ENCODE measurements at places on chromosomes 16 and 17.

DNA sequence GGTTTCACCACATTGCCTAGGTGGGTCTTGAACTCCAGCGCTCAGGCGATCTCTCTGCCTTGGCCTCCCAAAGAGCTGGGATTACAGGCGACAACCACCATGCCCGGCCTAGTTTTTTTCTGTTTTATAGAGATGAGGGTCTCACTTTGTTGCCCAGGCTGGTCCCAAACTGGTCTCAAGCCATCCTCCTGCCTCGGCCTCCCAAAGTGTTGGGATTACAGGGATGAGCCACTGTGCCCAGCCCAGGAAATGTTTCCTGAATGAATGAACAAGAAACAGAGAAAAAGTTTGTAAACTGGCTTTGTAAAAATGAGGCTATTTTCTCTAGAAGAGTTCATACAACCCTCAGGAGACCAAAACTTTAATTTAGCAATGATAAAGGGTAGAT lies 68.0 kb downstream of the WWP2 start:
- no peak for DNase-seq

GRCh38 chr17:73025041-73025560 lies 67.4 kb downstream of the SLC39A11 start:
- no peak for DNase-seq

DNA sequence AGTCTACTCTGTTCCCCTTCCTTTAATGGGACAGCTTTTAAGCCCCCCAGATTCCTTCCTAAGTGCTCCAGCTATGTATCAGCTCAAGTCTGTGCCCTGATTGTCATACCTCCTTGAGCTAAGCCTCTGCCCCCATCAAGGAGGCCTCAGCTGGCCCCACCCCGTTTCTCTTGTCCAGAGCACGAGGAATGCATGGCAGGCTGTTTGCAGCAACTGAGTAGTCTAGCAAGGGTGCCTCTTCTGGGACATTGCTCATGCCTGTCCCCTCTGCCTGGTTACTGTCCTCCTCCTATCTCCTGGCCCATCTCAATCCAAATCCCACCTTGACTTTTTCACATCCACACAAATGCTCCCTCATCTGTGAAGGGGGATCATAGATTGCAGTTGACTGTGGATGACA lies 27.8 kb upstream of the TMEM220 start:
- no peak for DNase-seq

DNA sequence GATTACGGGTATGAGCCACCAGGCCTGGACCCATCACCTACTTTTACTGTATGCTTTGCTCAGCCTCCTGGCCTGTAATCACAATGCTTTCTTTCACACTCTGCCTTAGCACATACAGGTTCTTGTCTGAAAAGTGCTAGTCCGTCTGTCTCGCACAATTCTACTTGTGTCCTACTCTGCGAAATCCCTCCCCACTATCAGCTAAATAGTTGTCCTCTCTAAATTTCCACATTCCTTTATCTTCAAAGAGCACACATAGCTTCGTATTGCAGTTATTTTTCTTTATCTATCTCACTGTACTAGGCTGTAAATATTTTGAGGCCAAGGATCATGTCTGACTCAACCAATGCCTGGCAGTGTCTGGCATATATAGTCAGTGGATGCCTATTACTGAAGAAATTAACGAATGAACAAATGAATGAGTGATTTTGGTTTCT lies 38.5 kb upstream of the ETV4 start:
- no peak for DNase-seq

GRCh38 chr17:62749926-62750325 lies 58.2 kb downstream of the MARCHF10 start:
- no peak for DNase-seq

GRCh38 chr16:1291576-1291974 lies 17.9 kb upstream of the UBE2I start:
- DNase-seq = no peak

GRCh38 chr16:13439766-13440165 lies 480.2 kb upstream of the ERCC4 start:
- DNase-seq = no peak

DNA sequence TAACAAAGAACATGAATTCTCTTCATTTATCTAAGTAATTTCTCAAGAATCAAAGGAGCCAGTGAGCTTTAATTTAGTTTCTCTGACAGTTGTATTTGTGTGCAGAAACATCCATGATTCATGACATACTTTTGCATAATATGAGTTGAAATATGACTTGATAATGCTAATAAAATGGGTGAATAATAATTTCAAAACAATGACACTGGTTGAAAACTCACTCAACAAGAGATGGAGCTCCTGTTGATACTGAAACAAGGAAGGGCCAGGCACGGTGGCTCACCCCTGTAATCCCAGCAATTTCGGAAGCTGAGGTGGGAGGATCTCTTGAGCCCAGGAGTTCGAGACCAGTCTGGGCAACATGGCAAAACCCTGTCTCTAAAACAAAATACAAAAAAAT lies 147.0 kb downstream of the MAP2K6 start:
- no peak for DNase-seq

DNA sequence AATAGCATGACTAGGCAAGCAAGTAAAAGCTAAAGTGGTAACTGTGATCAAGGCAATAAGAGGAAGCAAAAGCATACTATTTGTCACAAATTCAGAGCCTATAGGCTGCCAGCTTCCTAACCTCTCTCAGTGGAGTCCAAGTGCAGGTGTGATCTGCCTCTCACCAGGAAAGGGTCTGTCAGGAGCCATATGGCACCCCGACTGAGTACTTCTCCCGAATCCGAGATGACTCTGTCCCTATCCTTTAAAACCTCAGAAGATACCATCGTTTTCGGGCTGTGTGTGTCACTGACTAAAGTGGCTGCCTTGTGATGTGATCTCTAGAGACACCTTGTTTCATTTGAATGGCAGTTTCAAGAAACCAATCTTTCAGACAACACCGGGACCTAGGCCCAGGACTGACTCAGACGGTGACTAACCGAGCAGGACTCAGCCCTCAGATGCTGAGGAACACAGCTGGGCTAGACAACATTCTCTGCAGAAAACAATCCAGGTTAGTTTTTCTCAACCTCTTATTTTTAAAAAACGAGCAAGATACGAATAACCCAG lies 63.6 kb downstream of the SMG6 start:
- DNase-seq = no peak

GRCh38 chr16:69767459-69768229 lies 5.5 kb downstream of the WWP2 start:
- no peak for DNase-seq

DNA sequence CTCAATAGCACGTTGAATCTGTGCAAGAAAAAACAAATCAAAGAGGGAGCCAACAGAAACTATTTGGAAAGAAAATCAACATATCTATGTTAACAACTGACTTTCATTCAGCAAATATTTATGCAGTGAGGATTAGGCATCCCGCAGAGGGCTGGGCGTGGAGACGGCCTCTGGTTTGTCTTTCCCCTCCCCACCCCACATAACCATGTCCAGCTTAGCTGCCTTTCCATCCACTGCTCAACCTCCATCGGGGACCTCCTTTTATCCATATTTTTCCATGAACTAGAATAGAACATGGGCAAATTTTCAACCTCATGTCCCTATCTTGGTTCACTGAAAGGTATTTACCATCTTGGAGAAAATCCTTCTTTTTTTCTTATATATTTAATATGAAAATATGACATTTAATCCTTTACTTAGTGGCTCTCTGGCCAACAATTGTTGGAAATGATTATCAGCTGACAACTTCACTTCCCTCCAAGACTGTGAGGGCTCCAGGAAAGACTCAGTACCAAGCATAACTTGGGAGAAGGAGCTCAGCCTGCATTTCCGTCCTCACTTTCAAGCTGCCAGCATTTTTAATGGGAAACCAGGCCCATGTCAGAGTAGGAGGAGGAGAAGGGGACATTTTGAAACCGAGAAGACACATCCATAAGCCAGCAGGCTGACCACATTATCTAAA lies 462.6 kb upstream of the MAF start:
- no peak for DNase-seq

DNA sequence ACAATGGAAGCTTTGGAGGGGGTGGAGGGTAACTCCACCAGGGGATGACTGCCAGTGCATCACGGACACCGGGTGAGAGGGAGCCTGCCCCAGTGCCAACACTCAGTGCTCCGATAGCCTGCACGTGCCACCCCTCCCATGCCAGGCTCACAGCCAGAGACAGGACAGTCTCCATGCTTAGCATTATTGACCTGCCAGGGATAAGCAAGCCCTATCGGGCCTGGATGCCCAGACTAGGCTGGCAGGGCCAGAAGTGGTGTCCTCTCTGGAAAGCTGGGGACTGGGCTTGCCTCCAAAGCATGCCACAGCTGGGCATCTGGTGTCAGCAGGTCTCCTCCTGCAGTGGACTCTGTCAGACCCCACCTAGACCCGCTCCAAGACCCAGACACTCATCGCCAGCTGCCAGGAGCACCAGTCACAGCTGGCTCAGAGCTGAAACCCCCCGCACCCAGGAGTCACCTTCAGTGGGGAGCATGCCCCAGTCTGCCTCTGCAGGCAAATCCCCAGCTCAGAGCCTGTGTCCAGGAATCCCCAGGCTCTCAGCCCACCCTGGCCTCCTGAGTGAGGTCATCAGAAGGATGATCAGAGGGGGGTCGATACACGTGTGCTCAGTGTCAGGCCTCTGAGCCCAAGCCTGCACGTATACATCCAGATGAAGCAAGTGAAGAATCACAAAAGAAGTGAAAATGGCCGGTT lies 1.8 kb upstream of the RHBDF1 start:
- DNase-seq = no peak

DNA sequence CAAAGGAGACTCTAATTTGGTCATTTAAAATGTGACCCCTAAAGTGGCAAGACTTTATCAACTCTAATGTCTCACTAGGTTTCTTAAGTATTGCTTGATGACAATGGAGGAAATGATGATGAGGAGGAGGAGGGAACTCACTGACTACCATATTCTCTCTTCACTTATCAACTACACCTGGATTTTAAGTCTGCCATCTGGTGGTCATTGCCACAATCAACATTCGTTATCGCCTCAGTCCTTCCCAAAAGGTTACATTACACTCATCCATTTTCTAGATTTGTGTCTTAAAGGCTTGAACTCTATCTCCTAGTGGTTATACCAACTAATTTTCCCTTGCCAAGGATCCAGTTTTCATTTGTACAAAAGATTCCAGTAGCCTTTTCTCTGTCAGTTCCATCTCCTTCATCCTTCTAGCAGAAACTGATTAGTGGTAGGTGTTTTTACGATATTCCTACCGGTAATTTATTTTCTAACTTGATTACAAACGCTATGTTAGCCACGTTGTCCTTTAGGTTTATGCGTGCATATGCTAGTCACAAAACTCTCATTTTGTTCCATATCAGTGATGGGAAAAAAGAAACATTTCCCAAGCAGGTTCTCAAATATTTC lies 114.6 kb upstream of the NOG start:
- DNase-seq = no peak

DNA sequence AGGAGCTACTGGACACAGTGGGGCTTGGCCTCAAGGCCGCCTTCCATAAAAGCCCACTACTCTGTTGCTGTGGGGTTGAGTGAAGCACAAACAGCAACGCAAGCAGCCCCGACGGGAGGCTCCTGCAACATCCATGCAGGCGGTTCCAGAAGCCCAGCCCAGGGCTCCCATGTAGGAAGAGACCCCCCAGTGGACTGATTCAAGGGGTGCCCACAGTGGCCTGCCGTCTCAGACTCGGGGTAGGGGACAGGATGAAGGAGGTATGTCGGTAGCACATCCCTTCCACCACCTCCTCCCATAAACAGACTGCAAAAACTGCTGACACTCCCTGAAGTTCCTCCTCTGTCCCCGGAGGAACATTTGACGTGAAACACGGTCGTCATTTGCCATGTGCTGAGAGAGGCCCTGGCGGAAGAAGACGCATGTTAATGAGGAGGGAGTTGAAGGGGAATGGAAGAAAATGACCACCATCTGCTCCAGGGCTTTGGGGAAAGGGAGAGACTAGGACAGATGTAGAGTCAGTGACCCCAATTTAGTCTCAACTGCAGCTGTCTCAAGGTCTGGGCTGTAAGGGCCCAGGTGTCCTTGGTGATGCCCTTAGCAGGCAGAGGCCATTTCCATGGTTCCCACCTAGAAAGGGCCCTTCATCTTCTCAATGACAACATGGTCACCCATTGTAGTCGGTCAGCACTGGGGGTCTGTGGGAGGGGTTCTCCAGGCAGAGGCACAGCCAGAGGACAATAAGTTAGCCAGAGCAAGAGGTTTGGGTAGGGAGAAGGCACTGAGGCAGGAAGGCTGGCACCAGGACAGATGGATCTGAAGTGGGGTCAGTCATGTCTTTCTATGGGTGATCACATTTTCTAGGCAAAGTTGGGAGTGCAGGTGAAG lies 200.6 kb downstream of the CPPED1 start:
- peak; percentile 32 for DNase-seq

DNA sequence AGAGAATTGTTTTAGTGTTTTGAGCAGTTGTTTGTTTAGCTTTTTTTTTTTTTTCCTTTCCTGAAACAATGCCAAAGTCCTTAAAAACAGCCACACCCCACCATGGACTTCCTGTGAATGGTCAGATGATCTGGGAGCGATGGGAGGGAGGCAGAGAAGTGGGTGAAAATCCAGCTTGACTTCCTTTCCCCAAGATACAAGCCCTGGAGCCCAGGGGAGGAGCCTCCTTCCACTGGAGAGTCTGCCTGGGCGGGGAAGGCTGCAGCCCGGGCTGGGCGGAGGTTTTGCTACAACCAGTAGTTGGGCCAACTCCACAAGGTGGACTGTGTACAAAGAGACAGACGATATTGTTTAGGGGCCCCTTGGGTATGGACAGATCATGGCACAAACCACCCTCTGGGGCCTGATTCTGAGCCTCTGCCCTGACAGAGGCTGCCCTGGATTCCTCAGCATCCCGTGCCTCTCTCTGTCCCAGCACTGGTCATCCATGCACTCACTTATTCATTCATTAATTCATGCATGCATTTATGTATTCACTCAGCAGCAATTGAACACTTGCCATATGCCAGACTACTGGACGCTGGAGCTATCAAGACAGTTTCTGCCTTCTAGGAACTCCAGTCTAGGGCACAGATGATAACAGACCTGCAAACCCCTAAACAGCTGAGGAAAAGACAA lies 29.8 kb downstream of the WSB1 start:
- DNase-seq = no peak

DNA sequence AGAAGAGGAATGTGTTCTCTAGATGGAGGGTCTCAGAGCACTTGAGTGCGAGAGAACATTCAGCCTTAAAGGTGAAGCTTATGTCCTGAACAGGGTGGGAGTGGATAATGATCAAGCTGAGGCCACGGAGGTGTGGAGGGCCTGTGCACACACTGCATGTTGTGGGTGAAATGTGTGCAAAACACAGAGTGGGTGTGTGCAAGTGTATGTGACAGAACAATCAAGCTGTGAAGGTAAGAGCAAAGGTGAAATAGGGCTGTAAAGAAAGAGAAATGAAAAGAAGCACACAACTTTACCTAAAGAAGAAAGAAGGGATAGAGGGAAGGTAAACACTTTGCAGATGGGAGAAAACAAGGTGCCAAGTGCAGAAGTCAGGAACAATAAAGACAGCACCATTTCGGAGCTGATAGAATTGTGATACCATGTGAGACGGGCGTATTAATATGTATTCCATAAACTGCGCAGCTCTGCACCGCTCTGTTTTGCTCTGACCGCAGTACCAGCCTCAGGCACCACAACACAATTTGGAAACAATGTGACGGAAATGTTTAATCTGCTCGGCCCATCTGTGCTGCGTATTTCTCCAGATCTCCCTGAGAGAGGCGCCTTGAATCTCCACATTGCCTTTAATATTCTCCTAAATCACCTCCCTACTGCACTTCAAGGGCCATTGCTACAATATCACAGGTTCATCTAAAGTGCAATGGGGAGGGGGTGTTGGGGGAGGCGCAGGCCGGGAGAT lies 40.6 kb downstream of the SNX11 start:
- DNase-seq = no peak
